ENCODE measurements at places on chromosomes 2 and 18.

DNA sequence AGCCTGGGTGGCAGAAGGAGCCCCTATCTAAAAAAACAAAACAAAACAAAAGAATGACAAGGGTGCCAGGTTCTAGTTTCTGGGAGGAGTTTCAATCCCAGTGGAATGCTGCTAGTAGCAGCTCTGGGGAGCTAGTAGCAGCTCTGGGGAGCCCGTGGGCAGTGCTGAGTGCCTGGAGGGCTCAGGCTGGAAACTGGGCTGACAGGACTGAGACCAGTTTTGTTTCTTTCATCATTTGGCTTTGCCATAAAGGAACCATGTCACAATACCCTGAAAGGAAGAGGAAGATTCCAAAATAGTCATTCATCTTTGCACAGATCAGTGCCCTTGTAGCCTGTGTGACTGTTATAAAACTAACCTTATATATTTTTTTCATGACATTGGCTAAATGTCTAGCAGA, 10.6 kb downstream of the MFSD6 start:
- no peak for DNase-seq

DNA sequence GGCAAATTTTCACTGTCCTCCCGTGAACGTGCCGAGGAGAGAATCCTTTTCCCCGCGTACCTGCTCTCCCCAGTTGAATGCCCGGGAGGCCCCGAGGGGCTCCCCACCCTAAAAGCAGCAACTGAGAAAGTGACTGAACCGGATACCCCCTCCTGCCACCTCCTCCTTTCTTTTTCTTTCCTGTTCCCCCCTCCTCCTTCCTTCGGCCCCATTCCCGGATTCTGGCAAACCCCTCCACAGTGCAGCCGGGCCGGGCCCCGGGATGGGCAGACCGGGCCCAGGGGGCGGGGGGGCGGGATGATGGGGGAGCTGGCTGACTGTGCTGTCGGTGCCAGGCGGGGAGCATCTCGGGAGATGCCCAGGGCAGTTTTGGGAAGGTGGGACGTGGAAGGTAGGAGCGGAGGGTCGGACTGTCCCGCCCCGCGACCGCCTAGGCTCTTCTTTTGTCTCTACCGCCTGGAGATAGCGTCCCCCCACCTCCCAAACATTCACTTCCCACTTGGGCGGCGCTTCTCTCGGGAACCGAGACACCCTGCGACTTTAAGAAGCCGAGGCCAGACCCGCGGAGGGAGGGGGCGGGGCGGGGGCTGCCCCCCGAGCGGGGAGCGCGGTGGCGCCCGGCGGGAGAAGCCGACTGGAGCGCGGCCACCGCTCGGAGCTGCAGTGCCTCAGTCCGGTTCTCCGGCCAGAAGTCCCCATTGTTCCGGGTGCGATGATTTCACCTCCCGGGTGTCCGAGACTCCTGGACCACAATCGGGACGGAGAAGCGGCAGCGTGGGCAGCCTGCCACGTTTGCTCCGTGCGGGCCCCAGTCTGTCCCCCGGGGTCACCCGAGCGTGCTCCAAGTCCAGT, 8.2 kb downstream of the DLX2 start:
- no peak for DNase-seq

DNA sequence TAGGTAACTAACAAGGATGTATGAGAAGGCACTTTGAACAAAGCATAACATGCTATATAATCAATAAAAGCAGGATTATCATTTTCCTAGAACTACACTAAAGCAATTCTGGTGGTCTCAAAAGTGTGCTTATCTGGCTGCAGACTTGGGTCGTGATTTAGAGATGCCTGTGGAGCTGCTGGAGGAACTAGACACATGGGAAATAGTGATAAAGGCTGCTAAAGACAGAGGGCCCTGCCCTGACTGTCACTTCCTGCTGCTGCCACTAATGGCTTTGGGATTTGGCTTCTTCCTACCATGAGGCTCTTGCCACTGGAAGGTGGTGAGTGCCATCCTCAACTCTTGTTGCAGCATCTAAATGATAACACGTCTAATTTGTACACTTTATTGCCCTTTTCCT, 22.5 kb downstream of the TMEM178A start:
- no peak for DNase-seq

GRCh38 chr2:18540872-18541271, 19.6 kb downstream of the RDH14 start:
- no peak for DNase-seq

DNA sequence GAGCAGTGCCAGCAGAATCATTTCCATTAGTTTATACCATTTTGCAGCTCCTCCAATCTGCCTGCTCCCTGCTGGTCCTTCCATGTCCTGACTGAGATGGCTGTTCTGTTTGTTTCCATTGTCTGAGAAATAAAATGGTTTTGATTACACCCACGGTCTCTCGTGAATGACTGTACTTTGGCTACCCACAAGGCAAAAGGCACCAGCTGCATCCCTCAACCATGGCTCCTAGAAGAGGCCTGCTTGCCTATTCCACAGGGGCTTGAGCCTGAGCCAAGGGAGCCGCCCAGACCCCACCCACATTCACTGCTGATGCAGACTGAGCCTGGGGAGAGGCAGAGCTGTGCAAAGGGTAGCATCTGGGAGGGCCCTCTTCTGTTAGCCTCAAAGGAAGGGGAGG, 31.2 kb downstream of the MARCHF4 start:
- DNase-seq: no peak

DNA sequence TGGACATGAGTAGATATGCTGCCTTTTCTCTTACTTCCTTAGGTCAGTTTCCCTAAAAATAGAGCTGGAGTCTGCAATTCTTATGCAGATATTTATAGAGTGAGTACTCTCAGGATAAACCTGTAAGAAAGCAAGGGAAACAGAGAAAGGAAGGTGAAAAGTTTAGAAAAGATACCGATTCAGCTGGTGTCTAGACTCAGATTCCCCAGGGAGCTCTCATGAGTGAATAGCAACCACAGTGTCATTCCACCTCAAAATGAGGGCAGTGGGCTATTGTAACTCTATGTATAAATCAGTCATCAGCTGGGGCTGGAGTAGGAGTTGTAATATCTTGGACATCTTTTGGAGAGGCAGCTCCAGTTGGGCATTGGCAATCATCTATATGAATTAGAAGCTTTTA, 1485.1 kb upstream of the TMEFF2 start:
- peak; percentile 18 for DNase-seq

- DNase-seq: no peak
Measured at GRCh38 chr2:15889442-15890123, 50.8 kb upstream of the MYCN start.

DNA sequence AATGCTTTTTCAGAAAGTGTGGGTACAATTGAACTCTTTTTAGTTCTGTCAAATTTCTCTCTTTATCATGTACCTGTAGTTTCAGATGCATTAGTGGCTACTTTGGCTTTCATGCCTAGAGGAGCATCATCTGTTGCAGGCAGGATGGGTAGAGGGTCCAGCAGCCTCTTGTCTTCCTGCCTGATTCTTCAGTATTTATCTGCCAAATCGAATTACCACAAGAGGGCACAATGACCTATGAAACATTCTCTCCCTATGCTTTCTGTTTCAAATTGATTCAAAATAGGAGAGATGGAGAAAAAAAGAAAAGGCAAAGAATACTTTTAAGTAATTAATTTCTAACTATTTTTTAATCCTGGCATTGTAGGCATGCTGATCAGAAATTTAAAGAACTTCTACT, 477.2 kb downstream of the TRIB2 start:
- DNase-seq: peak; percentile 30

GRCh38 chr2:69828938-69829255, 563 bp upstream of the GMCL1 start:
- DNase-seq: no peak

DNA sequence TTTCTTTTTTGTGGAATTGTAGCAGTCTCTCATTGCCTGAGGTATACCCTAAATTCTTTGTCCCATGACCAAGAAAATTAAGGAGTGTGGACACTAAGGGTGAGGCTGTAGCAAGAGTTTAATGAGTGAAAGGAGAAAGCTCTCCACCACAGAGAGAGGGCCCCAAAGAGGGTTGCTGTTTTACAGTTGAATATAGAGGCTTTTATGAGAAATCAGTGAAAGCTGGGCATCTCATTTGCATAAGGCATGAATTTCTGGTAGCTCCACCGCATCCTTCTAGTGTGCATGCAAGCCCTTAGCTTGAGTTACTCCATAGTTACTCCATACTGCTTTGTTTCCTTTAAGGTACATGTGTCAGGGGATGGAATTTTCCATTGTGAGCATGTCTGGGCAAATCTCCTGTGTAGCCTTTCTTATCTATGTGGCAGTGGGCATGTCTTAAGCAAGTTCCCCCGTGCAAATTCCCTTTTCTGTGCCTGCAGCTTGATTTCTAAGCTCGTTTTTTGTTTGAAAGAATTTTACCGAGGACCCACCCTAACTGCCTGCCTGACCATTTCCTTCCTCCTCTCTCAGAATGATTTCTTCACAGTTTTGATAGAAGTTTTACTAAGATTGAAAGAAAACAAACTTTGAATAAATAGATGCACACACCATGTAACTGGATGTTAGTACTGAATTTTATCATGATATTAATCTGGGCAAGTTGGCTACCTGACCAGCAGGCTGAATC, 218.9 kb downstream of the PARD3B start:
- DNase-seq: no peak

GRCh38 chr2:147989809-147990403, 30.6 kb downstream of the ORC4 start:
- DNase-seq: peak; percentile 50

DNA sequence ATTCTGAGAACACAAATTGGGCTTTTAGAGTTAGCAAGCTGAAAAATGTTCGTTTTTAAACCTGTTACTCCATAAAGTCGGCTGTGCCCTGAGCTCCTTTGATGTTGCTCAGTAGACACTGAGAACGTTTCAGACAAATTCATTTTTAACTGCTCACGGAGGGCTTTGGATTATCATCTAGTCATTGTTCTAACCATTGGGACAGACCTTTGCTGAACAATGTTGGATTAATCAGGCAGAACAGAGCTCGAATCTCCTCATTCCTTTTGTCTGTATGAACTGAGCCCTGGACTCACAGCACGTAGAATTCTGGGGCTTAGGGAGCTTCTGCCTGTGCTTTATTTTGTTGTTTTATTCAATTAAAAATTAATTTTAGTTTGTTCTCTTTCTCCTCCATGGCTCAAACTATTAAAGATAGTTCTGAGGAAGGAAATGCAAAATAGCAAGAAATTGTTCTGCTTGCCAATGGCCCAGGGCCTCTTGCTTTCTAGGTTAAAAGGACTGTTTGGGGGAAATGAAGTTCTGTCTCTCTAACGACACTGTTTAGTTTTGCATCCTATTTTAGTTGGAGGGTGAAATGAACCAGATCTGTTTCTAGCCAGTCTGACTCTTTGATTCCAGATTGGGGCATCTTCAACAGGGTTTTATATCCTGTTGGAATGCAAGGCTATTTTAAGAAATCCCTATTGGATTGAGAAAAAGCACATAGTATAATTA, 114.7 kb upstream of the CXCR4 start:
- no peak for DNase-seq
